ENCODE measurements at places on chromosomes 5 and 9.

GRCh38 chr5:127705120-127705892 is 2.1 kb downstream of the CCDC192 start:
- DNase-seq: no peak

GRCh38 chr5:140175367-140176030 is 511 bp downstream of the CYSTM1 start:
- DNase-seq: peak; percentile 58

GRCh38 chr5:82319651-82320376 is 41.7 kb upstream of the RPS23 start:
- no peak for DNase-seq

GRCh38 chr5:159178978-159179377 is 30.4 kb downstream of the RNF145 start:
- no peak for DNase-seq

DNA sequence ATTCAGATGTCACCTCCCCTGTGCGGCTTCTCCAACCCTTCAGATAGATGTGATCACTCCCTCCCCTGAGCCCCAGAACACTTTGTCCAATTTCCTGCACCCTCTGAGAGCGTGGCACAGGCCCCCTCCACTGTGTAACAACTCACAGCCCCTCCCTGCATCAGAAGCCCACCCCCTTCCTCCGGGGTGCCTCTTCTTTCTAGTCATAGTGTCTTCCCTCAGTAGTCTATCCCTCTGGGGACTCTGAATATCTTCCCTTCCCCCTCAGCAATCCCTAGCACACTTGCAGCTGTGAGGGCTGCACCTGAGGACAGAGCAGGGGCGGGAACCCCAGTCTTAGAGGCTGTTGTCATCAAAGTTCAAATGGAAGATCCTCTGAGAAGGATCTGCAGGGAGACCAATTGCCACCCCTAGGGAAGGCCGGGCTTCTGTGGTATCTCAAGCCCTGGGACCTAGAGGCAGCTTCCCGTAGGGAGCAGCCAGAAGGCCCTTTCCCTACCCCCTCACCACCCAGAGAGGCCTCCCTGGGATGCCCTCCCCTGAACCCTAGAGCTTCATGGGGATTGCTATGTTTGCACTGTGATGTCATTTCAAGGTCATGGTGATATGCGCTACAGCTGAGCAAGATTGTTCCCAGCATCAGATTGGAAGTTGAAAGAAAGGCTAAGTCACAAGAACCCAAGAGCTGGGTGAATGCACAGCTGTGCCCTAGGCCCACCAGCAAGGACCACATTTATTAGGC is 70.7 kb downstream of the THBS4 start:
- DNase-seq: peak; percentile 53

DNA sequence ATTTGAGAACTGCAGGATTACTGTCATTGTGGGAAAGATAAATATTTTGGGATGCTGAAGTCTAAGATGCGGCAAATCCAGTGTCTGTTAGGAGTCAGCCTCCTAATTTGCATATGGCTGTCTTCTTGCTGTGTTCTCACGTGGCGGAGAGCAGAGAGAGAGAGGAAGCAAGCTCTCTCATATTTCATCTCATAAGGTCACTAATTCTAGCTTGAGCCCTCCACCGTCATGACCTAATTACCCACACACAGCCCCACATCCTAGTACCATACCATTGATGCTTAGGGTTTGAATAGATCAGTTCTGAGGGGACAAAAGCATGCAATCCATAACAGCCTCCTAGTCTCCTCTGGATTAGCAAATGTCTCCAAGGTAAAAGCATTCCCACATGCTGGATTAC is 124.5 kb downstream of the CDH12 start:
- DNase-seq: no peak

DNA sequence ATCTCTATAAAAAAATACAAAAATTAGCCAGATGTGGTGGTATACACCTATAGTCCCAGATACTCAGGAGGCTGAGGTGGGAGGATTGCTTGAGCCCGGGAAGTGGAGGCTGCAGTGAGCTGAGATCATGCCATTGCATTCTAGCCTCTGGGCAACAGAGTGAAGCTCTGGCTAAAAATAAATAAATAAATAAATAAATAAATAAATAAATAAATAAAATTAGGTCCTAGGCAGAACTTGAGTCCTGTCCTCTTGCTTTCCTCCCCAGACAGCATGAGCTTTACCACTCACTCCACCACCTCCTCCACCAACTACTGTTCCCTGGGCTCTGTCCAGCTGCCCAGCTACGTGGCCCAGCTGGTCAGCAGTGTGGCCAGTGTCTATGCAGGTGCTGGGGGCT is 31.6 kb upstream of the SPZ1 start:
- DNase-seq: no peak

DNA sequence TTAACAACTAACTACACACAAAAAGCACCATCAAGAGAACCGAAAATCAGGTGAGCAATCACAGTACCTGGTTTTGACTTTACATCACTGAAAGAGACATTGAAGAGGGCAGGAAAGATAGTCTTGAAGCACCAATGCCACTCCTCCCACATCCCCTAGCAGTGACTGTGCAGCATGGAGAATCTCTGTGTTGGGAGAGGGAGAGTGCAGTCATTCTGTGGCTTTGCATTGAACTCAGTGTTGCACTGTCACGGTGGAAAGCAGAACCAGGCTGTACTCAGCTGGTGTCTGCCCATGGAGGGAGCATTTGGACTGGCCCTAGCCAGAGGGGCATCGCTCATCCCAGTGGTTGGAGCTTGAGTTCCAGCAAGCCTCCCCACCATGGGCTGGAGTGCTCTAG is 40.4 kb downstream of the C5 start:
- DNase-seq: no peak

- DNase-seq: no peak
Observed at GRCh38 chr9:68970151-68970550, 43.8 kb downstream of the PRKACG start.

GRCh38 chr9:76294301-76294700 is 99.9 kb downstream of the RFK start:
- DNase-seq: no peak

DNA sequence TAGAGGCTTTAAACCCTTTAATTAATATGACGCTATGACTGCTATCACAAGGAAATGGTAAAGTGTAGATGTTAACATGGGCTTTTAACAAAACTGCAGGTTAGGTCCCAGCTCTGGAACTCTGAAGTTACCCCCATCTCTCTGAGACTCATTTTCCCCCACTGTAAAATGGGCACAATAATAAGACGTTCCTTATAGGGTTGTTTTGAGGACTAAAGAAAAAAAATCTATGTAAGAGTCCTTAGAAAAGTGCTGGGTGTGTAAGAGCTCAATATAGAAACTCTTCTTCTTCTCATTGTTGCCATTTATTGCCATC is 45.8 kb upstream of the STK32A start:
- DNase-seq: no peak

DNA sequence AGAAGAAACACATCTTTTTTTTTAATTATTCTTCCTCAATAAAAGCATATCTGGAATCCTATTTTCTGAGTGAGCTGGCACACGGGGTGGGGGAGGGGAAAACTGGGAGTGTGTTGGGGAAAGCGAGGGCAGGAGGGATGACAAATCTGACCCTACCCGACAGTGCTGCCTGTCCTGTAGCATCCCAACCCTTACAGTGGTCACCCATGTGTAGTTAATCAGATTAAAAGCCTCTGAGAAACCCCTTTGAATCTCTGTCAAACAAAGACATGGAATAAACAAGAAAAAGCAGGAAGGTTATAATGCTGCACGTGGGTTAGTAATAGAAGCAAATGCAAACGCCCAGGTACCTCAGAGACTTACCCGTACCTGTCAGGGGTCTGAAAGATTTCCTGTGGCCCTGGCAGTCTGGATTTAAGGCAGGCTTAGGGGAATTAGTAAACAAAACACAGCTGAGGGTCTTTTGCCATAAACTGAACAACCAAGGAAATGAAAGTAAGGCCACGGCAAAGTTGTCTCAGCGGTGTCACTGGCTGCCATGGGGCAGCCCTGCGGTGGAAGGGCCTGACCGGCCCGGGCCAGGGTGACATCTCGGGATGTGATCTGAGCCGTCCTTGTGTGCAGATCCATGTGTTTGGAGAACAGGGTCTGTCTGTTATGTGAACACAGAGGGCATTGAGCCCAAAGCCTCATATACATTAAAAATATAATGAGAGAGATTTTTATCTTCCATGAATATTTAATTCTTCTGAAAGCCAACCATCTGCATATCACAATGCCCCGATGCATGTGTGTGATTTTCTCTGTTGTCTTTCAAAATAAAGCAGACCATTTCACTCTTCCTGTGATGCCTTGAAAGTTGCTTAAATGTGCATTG is 308.2 kb downstream of the ZNF608 start:
- no peak for DNase-seq

DNA sequence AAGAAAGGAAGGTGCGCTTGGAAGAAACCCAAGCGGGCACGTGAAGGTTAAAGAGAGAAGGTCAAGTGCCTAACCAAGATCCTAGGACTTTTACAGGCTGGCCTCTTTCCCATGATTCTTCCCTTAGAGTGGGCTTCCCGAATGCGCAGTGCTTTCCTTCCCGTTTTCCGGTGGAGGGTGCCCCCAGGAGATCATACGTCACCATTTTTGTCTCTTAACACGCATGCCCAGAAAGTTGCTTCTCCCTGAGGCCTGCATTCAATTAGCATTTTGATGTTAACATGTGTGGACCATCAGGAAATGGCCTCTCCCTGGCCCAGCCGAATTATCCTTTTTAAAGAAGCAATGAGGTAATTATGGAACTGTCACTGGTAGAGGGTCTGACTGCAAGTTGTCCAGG is 1.9 kb upstream of the RUSC2 start:
- DNase-seq: no peak

DNA sequence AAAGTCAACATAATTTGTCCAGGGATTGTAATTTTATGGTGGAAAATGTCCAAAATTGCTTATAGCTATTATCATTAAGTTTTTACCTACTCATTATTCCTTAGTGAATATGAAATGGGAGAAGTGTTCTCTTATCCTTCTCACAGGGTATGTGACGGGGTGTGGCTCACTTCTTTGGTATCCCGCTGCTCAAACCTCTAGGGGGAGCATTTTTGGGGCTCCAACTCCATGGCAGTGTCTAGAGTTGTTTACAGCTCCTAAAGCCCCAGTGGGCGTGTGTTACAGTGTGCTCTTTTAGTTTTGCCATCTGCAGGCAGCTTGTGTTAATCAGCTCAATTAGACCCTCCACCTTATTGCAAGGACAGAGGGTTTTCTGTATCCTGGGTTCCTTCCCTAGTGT is 89.4 kb downstream of the CDKN2A start:
- no peak for DNase-seq

DNA sequence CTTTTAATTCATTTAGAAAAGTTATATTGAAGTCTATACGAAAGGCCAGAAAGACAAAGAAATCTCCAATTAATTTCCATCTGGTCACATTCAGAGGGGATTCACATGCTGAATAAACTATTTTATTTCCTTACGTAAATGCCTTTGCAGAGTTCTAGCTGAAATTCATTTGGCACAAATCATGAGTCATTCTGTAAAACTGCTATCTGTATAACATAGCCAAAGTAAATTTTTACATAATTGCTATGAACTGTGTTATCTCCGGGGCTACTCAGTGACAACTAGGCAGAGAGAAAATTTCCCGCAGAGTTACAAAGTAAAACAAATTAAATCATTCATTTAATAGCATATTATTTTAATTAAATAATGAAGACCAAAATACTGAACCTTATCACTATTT is 463.2 kb upstream of the ADAMTS16 start:
- no peak for DNase-seq

- peak; percentile 87 for DNase-seq
Observed at GRCh38 chr5:172772112-172772906, 1.3 kb upstream of the DUSP1 start.

GRCh38 chr5:119365847-119366539 is 10.2 kb downstream of the TNFAIP8 start:
- no peak for DNase-seq

DNA sequence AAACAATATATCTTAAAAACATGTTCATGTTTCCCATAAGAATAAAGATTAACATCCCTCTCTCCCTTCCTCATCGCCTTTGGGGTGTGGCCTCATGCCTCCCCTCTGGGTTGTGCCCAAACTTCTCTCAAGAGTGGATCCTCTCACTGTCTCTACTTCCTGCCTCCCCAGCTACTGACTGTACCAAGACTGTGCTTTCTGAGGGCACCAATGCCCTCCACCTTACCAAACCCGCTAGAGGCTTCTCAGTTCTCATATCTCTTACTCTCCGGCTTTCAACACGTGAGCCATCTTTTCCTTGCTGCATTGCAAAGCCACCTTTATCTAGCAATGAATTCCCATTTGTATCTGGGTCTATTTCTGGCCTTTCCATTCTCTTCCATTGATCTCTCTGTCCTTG is 34.4 kb upstream of the KCNIP1 start:
- DNase-seq: no peak

DNA sequence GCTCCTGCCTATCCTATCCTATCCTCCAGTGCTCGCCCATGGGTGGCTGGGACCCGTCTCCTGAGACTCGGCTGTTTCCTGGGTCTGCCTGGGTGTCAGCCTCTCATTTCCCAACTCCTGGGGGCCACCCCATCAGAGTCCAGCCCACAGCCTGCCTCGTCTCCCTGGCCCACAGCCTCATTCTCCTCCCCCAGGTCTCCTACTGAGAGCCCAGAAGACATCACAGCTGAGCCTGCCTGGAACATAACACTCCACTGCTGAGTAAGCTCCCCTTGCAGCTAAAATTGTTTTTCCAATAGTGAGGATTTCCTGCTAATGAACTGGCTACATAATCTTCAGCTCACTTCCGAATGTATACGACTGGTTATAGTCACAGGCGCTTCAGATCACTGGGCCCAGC is 95.3 kb downstream of the TTLL11 start:
- DNase-seq: no peak

DNA sequence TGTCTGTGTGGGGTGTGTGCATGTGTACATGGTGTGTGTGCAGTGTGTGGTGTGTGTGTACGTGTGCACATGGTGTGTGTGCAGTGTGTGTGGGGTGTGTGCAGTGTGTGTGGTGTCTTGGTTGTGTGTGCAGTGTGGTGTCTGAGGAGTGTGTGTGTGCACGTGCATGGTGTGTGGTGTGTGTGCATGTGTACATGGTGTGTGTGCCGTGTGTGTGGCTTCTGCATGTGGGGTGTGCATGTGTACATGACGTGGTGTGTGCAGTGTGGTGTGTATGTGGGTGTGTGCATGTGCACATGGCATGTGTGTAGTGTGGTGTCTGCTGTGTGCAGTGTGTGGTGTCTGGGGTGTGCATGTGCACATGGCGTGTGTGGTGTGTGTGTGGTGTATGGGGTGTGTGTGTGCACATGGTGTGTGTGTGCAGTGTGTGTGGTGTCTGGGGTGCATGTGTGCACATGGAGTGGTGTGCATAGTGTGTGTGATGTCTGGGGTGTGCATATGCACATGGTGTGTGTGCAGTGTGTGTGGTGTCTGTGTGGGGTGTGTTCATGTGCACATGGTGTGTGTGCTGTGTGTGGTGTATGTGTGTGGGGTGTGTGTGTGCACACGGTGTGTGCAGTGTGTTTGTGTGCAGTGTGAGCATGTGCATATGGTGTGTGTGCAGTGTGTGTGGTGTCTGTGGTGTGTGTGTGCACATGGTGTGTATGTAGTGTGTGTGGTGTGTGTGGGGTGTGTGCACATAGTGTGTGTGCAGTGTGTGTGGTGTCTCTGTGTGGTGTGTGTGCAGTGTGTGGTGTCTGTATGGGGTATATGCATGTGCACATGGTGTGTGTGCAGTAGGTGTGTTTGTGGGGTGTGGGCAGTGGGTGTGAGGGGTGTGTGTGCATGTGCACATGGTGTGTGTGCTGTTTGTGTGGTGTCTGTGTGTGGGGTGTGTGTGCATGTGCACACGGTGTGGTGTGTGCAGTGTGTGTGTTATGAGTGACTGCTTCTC is 40.6 kb upstream of the ZNG1F start:
- peak; percentile 2 for DNase-seq

GRCh38 chr5:1834022-1834551 is 32.9 kb downstream of the NDUFS6 start:
- DNase-seq: no peak

- peak; percentile 51 for DNase-seq
Observed at GRCh38 chr5:10695055-10695649, 65.9 kb downstream of the DAP start.
